Head of caudate nucleus (tissue), 42 donors: ENCODE measurements at places on chromosomes 2 and 18.

GRCh38 chr2:169081551-169081950 is 12.2 kb downstream of the DHRS9 start:
- DNase-seq, result no peak

- DNase-seq, result no peak
These were observed 35.0 kb downstream of the GLI2 start for GRCh38 chr2:120770641-120771040.

DNA sequence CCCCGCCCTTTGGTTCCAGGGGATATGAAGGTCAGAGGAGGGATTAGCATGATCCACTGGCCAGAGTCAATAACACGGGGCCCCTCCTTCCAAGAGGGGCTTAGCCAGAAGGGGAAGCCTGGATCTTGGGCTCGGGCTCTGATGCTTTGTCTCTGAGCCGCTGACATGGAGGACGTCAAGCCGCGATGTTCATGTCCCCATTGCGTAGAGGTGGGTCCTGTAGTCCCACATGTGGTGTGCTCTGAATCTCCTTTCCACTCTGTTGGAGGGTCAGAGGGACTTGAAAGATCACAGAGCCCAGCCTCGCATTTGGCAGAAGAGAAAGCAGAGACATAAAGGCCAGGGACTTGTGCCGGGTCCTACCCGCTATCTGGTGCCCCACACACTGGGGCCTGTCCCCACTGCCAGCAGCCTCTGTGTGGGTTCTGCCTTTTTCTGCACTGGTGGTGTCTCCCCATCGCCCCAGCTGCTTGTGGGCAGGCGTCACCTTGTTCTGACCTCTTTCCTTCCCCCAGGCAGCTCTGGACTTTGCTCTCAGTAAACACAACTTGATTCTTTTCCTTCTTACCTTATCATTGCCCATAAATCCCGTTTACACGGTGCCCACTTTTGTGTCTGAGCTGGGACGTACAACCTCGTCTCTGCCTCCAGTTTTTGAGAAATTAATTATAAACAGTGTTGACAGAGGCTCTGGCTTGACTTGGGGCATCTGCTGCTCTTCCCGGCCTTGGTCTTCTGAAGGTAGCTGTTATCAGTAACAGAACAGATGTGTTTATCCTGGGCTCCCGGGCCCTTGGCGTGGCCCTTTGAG is 48.8 kb downstream of the SH3BP4 start:
- no peak for DNase-seq

DNA sequence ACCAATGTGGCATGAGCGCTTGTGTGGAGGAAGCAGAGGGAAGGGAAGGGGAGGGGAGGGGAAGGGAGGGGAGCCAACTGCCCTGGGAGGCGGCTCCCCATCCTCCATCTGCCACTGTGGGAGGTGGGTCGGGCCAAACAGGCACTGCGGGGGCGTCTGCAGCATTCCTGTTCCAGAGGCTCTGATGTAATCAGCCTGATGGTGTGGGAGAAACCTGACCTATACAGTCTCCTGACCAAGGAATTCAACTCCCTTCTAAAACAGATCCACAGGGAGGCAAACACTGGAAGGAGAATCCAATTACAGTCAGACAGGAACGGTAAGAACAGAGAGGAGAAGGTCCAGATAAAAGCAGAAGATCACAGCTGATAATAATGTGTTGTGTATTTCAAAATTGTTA is 88.8 kb downstream of the CD8B2 start:
- no peak for DNase-seq

DNA sequence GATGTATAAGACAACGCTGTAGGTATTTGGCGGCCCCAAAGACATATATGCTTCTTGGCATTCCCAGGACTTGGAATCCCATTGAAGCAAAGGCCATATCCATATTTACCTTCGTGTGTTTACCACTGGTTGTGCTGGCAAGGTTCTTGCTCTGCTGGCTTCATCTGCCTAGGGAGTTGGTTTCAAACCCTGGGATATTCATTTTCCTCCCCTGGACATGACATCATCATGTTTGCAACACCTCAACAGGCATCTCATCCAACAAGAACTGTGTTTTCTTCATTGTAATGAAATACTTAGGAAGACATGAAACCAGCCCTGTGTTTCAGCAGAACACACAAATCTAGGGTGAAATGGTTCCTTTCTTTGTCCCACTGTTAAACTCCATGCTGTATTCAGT is 77.9 kb upstream of the PHLPP1 start:
- DNase-seq, result no peak

DNA sequence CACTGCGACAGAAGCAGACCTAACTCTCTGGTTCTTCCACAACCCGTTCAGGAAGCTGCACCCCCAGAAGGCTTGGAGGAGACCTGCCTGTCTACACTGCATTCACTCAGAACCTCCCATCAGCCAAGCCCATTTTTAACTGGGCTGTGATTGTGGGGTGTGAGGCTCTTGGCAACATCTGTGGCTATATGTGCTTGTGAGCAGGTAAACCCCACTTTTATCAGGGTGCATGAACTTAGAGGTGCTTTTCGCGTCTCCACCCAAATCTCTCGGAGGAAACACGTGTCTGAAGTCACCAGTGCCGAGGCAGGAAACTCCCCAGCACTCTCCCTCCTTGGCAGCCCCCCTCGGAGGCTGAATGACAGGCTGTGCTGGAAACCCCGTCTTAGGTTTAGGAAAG is 158.2 kb upstream of the SALL3 start:
- no peak for DNase-seq

DNA sequence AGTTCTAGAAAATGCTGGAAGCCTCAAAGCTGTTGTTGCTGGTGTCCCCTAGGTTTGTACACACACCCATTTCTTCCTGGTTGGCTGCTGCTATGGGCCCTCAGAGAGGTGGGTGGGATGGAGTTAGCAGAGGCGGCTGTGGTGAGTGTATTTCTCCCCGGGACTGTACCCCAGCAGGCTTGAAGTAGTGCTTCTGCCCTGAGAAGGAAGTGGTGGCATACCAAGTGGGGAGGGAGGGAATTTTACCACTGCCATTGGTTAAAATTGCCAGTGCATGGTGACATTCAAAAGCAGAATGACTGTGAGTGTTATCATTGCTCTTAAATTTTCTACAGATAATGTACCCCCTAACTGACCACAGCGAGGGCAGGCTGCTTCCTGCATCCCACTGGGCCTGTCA is 125.6 kb upstream of the CAPN13 start:
- DNase-seq, result no peak

DNA sequence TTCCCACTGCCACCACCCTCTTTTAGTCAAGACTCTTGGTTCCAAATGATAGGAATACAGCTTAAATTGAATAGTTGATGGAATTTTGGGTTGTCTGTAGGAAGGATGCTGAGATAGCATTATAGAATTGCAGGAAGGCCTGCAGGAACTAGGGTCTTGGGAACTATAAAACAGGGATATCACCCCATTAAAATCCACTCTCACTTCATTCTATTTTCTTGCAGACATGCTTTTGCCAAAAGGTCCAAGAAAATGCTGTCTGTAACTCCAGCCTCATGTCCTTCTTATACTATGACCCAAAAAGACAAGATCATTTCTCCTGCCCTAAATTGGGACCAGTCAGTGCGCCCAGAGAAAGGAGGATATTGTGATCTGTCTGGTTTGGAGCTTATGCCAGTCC is 89.1 kb downstream of the COMMD1 start:
- no peak for DNase-seq

- DNase-seq, result no peak
These were observed 627 bp upstream of the CRACDL start for GRCh38 chr2:98936353-98937351.

GRCh38 chr2:163281717-163282116 is 443.1 kb upstream of the KCNH7 start:
- DNase-seq, result no peak

- no peak for DNase-seq
These were observed 102.8 kb upstream of the MAP2 start for GRCh38 chr2:209321076-209321475.

DNA sequence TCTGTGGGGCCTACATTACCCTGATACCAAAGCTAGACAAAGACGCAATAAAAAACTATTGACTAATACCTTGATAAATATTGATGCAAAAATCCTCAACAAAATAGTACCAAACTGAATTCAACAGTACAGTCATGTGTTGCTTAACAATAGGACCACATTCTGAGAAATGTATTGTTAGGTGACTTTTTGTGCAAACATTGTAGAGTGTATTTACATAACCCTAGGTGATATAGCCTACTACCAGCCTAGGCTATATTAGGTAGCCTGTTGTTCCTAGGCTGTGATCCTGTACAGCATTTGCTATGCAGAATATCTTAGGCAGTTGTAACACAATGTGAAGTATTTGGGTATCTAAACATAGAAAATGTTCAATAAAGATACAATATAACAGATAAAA is 36.7 kb downstream of the CCDC138 start:
- no peak for DNase-seq

DNA sequence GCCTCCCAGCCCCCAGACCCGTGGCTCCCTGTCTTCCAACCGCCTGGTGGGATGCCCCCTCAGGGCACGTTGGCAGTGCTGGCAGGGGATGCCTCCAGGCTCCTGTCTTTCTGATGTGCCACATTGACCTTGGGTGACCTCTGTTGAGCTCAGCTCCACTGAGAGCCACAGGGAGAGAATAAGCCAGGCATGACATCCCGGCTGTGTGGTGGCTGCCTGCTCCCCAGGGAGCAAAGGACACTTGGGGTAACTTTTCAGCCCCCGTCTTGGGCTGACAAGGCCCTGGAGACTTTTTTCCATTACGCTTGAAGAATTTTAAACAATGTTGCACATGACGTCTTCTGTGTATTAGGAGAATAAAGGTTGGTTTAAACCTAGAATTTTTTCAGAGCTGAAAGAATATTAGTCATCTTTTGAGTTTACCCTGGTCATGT is 246.0 kb downstream of the TSN start:
- DNase-seq, result no peak

GRCh38 chr2:32820088-32820487 is 126.7 kb upstream of the LTBP1 start:
- no peak for DNase-seq

- DNase-seq, result no peak
These were observed 58.1 kb downstream of the INPP4A start for GRCh38 chr2:98502556-98503335.

DNA sequence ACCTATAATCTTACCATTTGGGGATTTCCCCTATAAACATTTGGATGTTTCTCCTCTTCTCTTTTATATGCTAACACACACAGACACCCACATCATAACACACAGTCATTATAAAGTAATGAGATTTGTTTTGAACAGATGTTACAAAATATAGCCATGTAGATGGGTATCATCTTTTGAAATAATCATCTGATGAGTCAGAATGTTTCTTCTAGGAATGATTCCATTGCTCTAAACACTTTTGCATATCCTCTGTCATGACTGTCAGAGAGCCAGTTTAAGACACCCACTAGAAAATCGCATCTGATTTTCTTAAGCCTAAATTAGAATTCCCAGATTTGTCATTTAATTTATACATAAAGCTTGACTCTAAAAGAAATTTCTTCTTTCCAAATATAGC is 442.6 kb downstream of the CMPK2 start:
- no peak for DNase-seq

DNA sequence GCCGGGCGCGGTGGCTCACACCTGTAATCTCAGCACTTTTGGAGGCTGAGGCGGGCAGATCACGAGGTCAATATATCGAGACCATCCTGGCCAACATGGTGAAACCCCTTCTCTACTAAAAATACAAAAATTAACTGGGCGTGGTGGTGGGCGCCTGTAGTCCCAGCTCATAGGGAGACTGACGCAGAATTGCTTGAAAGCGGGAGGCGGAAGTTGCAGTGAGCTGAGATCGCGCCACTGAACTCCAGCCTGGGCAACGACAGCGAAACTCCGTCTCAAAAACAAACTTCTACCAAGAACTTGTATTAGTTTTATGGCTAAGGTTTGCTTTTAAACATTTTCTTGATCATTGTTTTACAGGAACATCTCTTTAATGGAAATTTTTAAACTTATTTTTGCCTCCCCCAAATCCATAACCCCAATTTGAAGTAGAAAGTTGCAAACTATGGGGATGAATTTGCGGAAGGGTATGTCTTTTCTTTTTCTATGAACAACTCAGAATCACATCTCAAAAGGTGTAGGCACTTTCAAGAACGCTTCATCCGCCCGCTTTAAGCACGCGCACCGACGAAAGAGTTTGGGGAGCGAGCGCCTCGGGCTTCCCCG is 46.8 kb upstream of the PTMA start:
- DNase-seq, result no peak

- DNase-seq, result no peak
These were observed 31.0 kb downstream of the GAD1 start for GRCh38 chr2:170847716-170848115.

- no peak for DNase-seq
These were observed 99.6 kb downstream of the MAP3K20 start for GRCh38 chr2:173175222-173175621.
